Activated naive CD8-positive, alpha-beta T cell treated with anti-CD3 and anti-CD28 coated beads, Interleukin-2, amount 50 U/mL, for 16 hours (primary cell): ENCODE measurements at places on chromosomes 1 and 21.

- no peak for DNase-seq
These were observed 55.9 kb downstream of the RPS6KA1 start for GRCh38 chr1:26585471-26585870.

DNA sequence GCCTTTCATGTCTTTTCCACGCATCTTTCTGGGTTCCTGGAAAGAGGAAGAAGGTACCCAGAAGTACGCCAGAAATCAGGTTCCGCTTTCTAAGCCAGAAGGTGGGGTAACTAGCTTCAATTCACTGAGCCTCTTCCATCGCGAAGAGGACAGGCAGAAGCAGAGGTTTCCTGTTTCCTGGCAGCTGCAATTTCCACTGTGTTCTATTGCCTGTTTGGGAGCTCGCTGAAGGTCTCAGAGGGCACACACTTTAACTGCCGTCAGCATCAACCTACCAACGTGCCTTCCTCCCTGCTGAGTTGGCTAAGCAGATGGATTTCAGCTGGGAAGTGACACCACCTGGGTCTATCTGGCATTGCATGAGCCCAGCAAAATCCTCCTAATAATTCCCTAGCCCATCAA lies 10.0 kb downstream of the NCF2 start:
- no peak for DNase-seq

DNA sequence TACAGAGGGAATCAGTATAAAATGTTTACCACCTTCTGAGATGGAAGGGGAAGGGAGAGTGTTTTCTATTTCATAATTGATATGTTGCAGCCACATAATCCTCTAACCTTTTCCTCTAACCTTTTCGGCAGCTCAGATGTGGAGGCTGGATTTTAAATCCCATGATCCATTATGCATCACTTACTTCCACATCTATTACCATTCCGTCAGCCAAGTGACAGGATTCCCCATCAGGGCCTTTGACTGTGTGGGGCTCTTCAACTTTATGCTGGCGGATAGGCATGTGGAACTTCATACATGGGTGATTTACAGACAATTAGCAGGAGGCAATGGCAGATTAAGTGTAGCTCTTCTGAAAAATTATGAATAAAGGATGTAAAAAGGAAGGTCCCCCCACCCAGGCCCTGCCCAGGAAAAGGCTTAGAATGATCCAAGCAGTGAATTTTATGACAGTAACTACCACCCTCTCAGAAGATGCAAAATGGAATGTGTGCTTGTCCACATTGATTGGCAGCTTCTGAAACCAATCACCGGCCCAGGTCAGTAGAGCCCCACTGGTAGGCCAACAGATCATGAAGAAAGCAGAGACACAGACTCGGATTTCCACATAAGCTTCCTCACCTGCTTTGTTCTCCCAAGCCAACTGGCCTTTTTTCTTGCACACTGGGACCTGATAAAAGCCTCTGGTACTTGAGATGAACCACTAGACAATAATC lies 147.0 kb downstream of the ST6GALNAC5 start:
- no peak for DNase-seq

- DNase-seq: no peak
These were observed 40.2 kb downstream of the TBX19 start for GRCh38 chr1:168320800-168321450.
